ENCODE measurements at places on chromosomes 11 and 22.

GRCh38 chr11:121394785-121395184 is 57.3 kb upstream of the SORL1 start:
- no peak for DNase-seq

DNA sequence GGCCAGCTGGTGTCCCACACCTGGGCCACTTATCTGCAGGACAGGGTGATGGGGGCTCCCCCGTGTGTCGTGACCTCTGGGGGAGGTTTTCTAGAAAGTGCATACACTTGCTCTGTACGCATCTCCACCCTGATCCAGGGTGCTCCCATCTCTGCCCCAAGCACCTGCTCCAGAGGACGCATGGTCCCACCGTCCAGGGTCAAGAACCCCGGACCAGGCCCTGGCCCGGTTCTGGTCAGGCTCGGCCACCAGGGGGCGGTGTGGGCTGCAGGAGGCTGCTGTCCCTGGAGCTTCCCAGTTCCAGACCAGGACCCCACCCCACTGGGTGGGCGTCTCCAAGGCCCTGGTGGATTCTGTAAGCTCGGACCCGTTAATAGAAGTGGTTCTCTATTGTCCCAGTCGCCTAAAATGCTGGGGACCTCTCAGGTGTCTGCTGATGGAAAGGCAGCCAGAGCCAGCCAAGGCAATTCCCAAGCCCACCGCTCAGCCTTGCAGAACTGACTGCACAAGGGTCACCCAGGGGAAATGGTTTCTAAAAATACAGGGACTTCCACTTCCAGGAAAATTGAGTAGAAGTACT is 34.7 kb upstream of the SEPTIN5 start:
- peak; percentile 41 for DNase-seq

DNA sequence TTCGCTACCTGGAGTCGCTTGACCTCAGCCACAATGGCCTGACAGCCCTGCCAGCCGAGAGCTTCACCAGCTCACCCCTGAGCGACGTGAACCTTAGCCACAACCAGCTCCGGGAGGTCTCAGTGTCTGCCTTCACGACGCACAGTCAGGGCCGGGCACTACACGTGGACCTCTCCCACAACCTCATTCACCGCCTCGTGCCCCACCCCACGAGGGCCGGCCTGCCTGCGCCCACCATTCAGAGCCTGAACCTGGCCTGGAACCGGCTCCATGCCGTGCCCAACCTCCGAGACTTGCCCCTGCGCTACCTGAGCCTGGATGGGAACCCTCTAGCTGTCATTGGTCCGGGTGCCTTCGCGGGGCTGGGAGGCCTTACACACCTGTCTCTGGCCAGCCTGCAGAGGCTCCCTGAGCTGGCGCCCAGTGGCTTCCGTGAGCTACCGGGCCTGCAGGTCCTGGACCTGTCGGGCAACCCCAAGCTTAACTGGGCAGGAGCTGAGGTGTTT is 12.8 kb downstream of the TSKU start:
- no peak for DNase-seq

DNA sequence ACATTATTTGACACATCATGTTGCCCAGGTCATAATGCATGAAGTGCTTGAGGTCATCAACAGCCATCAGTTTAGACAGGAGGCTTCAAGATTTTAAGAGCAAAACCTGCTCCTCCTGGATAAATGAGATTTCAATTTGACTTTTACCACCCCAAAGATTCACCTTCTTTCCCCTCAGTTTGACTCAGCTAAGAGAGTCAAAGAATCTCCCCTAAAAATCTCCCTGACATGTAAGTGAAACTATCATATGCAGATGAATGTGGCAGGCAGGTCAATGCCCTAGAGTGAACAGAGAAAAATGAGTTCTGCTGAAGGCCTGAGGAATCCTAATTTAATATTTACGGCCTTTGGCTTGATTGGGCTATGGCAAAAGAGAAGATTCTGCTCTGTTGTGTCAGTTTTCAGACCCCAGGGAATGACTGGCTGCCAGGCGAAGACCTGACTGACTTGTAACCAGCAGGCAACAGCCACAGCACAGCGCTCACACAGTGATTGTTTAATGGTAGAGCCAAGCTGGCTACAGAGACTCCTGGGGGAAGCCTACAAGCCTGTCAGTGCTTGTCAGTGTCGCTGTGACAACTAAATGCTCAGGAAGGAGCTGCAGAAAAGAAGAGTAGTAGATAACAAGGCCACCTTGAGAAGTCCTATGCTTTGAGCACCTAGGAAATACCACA is 491.2 kb upstream of the LRRC4C start:
- DNase-seq, result no peak

DNA sequence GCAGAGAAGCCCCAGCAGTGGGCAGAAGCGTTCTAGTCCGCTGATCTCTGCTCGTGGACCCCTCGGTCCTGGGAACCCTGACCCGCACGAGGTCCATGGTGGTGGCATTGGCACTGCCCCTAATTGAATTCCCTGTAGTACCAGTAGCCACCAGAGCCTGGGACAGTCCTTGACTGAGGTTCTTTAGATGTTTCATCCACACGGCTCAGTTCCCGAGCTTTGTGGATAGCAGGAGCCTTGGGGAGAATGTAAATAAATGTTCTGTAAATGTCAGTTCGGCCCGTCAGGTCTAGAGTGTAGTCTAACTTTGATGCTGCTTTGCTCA is 39.4 kb upstream of the SEPTIN5 start:
- no peak for DNase-seq

GRCh38 chr11:111922803-111923202 is 4.1 kb downstream of the C11orf52 start:
- DNase-seq, result no peak

DNA sequence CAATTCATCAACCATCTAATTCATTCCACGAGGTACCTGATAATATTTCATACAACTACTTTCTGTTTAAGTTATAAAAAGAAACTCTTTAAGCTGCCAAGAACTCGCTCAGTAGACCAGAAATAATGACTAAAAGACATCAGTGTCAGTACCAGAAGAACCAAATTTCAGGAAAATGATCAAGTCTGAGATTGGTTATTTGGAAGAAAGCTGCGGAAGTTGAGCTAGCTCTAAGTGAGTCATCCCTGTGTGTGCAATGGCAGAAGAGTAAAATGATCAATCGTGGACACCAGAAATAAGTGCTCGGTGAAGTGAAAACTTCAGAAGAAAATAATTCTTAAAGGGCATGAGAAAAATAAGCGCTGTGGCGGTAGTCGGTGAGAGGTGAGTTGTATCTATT is 933.2 kb upstream of the CHORDC1 start:
- DNase-seq, result no peak

GRCh38 chr11:67614730-67615714 is 8.3 kb downstream of the NDUFV1 start:
- no peak for DNase-seq

GRCh38 chr22:25281675-25282345 is 62.4 kb downstream of the CRYBB2 start:
- DNase-seq, result no peak
